ENCODE measurements at places on chromosomes 2 and 18.
A peak's percentile ranks its signal among the peaks of the same experiment; 100 is the strongest.

GRCh38 chr2:134212746-134213145 lies 41.1 kb upstream of the MGAT5 start:
- DNase-seq: no peak

DNA sequence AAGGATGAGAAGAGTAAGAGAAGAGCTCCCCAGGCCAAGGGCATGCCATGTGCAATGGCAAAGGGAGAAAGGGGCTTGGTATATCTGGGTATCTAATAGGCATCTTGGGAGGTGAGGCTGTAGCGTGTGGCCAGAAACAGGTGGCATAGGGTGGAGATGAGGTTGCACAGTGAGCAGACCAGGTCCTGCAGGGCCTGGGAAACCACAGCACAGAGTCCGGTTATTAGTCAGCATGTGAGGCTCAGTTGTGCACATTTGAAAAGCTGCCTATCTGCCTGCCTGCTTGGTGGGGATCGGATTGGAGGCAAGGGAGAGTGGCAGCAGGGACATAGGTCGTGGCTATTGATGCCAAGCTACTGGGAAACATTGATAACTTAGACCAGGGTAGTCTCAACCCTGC lies 190.6 kb downstream of the TPGS2 start:
- DNase-seq: no peak

- DNase-seq: peak; percentile 76
Observed at GRCh38 chr2:181891258-181891965, at the start of gene ITPRID2. Gene ITPRID2 (plus strand): TSS chr2:181891730. CDS start chr2:181892067, 337 bp downstream.

DNA sequence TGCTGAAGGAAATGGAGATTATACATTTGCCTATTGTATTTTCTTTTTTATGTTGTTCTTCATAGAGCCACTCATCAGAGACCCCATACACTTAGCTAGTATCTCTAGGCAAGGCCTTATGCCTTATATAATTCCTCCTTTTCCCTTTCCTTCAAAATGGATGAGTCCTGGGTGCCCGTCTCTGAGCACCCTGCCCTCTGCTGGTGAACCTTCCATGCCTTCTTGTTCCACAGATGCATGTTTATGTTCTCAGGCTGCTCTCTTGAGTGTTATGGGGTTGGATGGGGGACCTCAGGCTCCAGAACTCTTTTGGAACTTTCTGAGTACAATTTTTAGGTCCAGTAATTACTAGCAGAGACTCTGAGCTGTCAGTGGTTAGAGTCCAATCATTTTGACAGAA lies 368.6 kb upstream of the SPRED2 start:
- DNase-seq: no peak

- DNase-seq: no peak
Observed at GRCh38 chr2:160952464-160953254, 207.6 kb upstream of the TANK start.

DNA sequence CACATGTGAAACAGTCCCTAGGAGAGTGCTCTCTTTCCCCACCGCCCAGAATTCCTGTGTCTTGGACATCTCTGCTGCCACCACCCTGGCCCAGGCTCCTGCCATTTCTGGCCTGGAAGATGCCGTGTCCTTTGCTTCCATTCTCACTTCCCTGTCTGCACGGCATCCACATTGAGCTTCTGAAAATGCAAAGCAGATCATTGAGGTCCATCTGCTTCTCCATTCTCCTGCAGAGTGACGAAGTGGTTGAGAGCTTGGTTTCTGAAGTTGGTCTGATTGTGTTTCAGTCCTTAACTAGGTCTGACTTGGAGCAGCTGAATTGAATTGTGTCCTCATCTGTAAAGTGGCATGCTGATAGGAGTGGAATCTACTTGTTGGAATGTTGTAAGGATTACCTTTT lies 98.7 kb upstream of the MGAT5 start:
- DNase-seq: no peak

- no peak for DNase-seq
Observed at GRCh38 chr2:190657474-190658255, 8.8 kb downstream of the NAB1 start.

- no peak for DNase-seq
Observed at GRCh38 chr2:191922736-191923651, 76.1 kb upstream of the CAVIN2 start.

Measured in NCI-H1436 (cell line).